ENCODE measurements at places on chromosomes 7 and 10. TPM values are rescaled to one million over a fixed set of nuclear protein-coding genes. Genes with fewer than 3 reads are reported as not detected.

DNA sequence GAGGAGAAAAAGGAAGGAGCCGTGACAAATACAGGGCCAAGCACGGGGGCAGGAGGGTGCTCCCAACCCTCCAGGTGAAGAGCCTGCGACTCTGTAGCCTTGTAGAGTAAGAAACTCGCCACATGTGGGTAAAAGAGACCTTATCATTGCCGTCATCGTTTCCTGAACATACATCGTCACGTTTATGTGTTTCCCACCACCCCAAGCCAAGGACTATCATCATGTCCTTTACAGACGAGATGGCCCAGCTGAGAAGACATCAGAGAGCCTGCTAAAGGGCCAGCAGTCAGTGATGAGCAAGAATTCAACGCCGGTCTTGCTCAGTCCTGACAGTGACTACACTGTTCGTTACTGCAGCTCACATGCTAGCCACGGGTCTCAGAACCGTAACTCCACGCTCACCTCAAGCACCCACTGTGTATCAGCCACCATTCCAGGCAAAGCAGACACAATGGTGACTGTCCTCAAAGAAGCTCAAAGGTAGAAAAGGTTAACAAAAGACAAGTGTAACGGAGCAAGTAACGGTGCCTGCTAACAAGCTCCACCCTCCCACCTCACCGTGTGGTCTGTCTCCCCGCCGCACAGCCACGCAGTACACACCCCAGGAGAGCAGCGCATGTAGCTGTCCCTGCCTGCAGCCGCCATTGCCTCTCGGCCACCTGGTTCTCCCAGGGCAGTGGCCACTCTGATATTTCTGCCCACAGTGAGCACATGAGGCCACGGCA lies 147.8 kb downstream of the MAD1L1 start:
- no peak overlapping the region for H3K27ac ChIP-seq
- DNase-seq: no peak
- no peaks in the 10 kb centered on the region for H3K27me3 ChIP-seq
- H3K4me3 ChIP-seq: no peak overlapping the region
- no peaks in the 10 kb centered on the region for H3K36me3 ChIP-seq

C7orf57 gene
- polyA plus RNA-seq: 7.8 TPM

DNA sequence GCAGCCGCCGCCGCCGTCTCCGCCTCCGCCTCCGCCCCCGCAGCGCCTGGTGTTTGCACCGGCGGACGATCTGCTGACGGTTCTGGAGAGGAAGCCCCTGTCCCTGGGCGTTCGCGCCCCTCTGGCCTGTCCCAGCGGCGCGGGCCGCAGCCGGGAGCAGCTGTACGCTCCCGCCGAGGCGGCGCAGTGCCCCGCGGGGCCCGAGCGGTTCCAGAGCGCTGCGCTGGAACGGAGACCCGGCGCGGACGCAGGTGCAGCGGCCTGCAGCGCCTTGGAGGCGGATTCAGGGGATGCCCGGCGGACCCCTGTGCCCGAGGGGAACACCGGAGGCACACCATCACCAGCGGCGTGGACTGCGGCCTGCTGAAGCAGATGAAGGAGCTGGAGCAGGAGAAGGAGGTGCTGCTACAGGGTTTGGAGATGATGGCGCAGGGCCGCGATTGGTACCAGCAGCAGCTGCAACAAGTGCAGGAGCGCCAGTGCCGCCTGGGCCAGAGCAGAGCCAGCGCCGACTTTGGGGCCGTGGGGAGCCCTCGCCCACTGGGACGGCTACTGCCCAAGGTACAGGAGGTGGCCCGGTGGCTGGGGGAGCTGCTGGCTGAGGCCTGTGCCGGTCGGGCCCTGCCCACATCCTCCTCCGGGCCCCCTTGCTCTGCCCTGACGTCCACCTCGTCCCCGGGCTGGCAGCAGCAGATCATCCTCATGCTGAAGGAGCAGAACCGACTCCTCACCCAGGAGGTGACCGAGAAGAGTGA lies 24.8 kb upstream of the ZNF735 start:
- no peaks in the 10 kb centered on the region for H3K36me3 ChIP-seq
- no peak overlapping the region for H3K27ac ChIP-seq
- peak overlapping the region; percentile 21 for H3K4me3 ChIP-seq

- H3K36me3 ChIP-seq: no peaks in the 10 kb centered on the region
- no peak for DNase-seq
- no peak overlapping the region for H3K4me3 ChIP-seq
- H3K27me3 ChIP-seq: no peaks in the 10 kb centered on the region
- H3K4me1 ChIP-seq: peaks cover 13% of the 10 kb centered on the region
- peak overlapping the region; percentile 33 for H3K27ac ChIP-seq
Observed at GRCh38 chr10:44008270-44008916, 359.7 kb upstream of the ZNF32 start.

FAM20C gene
- polyA plus RNA-seq: 14.0 TPM

GRCh38 chr7:584820-585219 lies 65.2 kb upstream of the PDGFA start:
- no peaks in the 10 kb centered on the region for H3K4me1 ChIP-seq
- no peak overlapping the region for H3K4me3 ChIP-seq
- DNase-seq: no peak
- H3K27me3 ChIP-seq: no peaks in the 10 kb centered on the region
- H3K27ac ChIP-seq: no peak overlapping the region

COPS6 gene
- 141 TPM for polyA plus RNA-seq

DNA sequence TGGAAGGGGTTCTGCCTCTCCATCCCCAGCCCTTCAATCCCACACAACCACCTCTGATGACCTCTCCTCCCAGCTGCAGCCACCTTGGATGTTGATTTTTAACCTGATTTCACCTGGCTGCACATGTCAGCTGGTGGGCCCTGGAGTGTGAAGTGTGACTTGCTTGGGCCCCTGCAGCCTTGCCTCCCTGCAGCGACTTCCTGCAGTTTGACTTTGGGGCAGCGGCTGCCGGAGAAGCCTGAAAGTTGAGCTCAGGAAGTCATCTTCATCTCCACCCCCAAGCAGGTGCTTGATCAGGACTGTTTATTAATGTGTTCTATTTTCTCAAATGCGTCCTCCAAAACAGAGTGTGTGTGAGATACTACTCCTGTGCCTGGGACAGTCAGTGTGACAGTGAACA lies 675.2 kb upstream of the GALNT17 start:
- H3K27ac ChIP-seq: no peak overlapping the region
- no peaks in the 10 kb centered on the region for H3K36me3 ChIP-seq
- H3K27me3 ChIP-seq: no peaks in the 10 kb centered on the region
- peaks cover 5% of the 10 kb centered on the region for H3K4me1 ChIP-seq

HGF gene
- polyA plus RNA-seq: 3.4 TPM

FASTK gene
- polyA plus RNA-seq: 60.3 TPM

DNA sequence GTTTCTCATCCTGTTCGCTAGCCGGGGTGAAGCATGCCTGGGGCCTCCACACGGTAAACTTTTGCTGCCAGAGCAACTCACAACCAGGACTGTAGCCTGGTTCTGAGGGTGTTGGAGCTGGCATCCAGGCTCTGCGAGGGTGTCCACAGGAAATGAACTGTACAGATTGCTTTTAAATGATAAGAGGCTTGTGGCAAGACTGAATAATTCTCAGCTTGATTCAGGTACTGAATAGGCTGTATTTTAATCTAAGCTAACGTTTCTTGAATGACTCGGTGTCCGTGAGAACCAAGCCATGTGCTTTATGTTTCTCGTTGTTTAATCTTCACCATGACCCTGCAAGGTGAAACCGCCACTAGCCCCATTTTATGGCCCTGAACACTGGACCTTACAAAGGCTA lies 49.3 kb downstream of the EEPD1 start:
- no peak overlapping the region for H3K27ac ChIP-seq
- no peaks in the 10 kb centered on the region for H3K27me3 ChIP-seq
- no peak overlapping the region for H3K4me3 ChIP-seq
- no peak for DNase-seq
- peaks cover 15% of the 10 kb centered on the region for H3K4me1 ChIP-seq

- H3K36me3 ChIP-seq: no peaks in the 10 kb centered on the region
- H3K4me3 ChIP-seq: no peak overlapping the region
- DNase-seq: no peak
- no peak overlapping the region for H3K27ac ChIP-seq
- H3K4me1 ChIP-seq: peaks cover 74% of the 10 kb centered on the region
- H3K27me3 ChIP-seq: no peaks in the 10 kb centered on the region
Observed at GRCh38 chr10:125120053-125120710, 40.2 kb downstream of the CTBP2 start.

DNA sequence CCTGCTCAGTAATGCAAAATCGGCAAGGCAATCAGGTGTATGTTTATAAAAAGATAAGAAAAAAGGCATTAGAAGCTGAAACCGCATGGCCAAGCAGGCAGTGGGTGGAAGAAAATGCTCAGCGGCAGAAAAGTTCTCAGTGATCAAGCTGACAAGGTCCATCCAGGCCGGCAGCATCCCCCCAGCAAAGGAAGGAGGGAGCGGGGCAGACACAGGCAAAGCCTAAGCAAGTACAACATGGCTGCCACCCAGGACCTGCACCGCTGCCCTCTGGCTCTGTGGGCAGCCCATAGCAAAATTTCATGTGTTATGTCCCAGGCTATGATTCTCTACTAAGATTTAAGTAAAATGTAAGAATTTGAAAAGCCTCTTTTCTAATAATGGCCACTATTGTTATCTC lies 45.4 kb downstream of the MRPS24 start:
- no peak for DNase-seq
- H3K27me3 ChIP-seq: no peaks in the 10 kb centered on the region
- no peak overlapping the region for H3K4me3 ChIP-seq
- H3K4me1 ChIP-seq: no peaks in the 10 kb centered on the region

PNLIP gene
- polyA plus RNA-seq: not detected

CLCN1 gene
- 2.7 TPM for polyA plus RNA-seq

GRCh38 chr10:420154-421121 lies 269.0 kb downstream of the DIP2C start:
- peak; percentile 79 for DNase-seq
- no peak overlapping the region for H3K4me3 ChIP-seq
- H3K27ac ChIP-seq: no peak overlapping the region
- no peaks in the 10 kb centered on the region for H3K27me3 ChIP-seq
- H3K4me1 ChIP-seq: no peaks in the 10 kb centered on the region
- H3K36me3 ChIP-seq: no peaks in the 10 kb centered on the region

DNA sequence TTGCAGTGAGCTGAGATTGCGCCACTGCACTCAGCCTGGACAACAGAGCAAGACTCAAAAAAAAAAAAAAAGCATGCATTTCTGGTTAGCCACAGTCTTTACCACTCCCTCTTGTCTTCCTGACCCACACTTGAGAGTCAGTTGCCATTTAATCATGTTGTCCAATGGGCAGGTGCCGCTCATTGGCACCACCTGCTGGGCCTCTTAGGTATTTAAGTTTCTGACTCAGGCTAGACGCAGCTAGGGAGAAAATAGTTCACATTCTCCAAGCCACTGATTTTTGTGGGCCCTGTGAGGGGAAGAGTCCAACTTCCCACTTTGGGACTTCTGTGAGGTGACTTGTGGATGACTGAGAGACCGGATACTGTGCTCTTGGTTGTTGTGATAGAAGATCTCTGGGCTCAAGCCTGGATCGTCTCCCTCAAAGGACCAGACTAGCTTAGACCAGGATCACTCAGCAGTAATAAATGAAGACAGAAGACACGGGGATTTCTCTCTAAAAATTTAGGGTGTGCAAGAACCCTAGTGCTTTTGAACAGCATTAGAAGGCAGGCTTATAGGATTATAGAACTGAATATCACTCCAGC lies 26.8 kb upstream of the SORCS3 start:
- H3K27me3 ChIP-seq: no peaks in the 10 kb centered on the region
- DNase-seq: peak; percentile 60
- no peak overlapping the region for H3K27ac ChIP-seq
- H3K36me3 ChIP-seq: no peaks in the 10 kb centered on the region

GRCh38 chr10:98242823-98243222 lies 25.2 kb downstream of the LOXL4 start:
- H3K4me1 ChIP-seq: no peaks in the 10 kb centered on the region
- H3K4me3 ChIP-seq: no peak overlapping the region
- no peak for DNase-seq
- no peaks in the 10 kb centered on the region for H3K27me3 ChIP-seq
- H3K27ac ChIP-seq: no peak overlapping the region

- no peak overlapping the region for H3K4me3 ChIP-seq
- no peaks in the 10 kb centered on the region for H3K36me3 ChIP-seq
- H3K4me1 ChIP-seq: no peaks in the 10 kb centered on the region
- no peak overlapping the region for H3K27ac ChIP-seq
- H3K27me3 ChIP-seq: no peaks in the 10 kb centered on the region
Observed at GRCh38 chr7:16801111-16801542, 3.7 kb downstream of the AGR2 start.

DNA sequence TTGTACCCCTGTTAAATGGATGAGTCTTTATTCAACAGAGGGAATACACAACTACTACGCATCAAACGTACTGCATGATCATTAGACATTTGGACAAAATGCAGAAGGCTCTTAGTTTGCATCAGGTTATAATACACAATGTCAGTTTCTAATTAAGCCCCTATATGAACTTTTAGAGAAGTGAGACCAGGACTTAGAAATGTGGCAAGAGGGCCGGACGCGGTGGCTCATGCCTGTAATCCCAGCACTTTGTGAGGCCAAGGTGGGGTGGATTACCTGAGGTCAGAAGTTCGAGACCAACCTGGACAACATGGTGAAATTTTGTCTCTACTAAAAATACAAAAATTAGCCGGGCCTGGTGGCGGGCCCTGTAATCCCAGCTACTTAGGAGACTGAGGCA lies 76.3 kb upstream of the MGMT start:
- no peaks in the 10 kb centered on the region for H3K36me3 ChIP-seq
- H3K27ac ChIP-seq: no peak overlapping the region
- no peak for DNase-seq
- H3K27me3 ChIP-seq: no peaks in the 10 kb centered on the region

GRCh38 chr7:20441991-20442441 lies 111.3 kb downstream of the ITGB8 start:
- H3K27ac ChIP-seq: no peak overlapping the region
- DNase-seq: no peak
- no peaks in the 10 kb centered on the region for H3K4me1 ChIP-seq
- no peaks in the 10 kb centered on the region for H3K36me3 ChIP-seq

GRCh38 chr10:95209509-95210127 lies 15.6 kb downstream of the ACSM6 start:
- no peak for DNase-seq
- no peaks in the 10 kb centered on the region for H3K27me3 ChIP-seq
- H3K36me3 ChIP-seq: no peaks in the 10 kb centered on the region
- no peak overlapping the region for H3K4me3 ChIP-seq
- no peaks in the 10 kb centered on the region for H3K4me1 ChIP-seq

GRCh38 chr7:1250901-1251300 lies 18.2 kb downstream of the UNCX start:
- no peak overlapping the region for H3K27ac ChIP-seq
- H3K36me3 ChIP-seq: no peaks in the 10 kb centered on the region
- no peak for DNase-seq
